NCI-H1694 treated with DMSO at 0.1 percent for 48 hours (cell line): ENCODE measurements at places on chromosomes 7 and 10.

- no peak for DNase-seq
These were observed 26.1 kb downstream of the FAM53B start for GRCh38 chr10:124717911-124718741.

GRCh38 chr10:79025199-79025832 lies 43.5 kb upstream of the ZMIZ1 start:
- peak; percentile 67 for DNase-seq

- no peak for DNase-seq
These were observed 140.1 kb downstream of the ACTR3B start for GRCh38 chr7:152899548-152900109.

- no peak for DNase-seq
These were observed 230.5 kb upstream of the ZNF32 start for GRCh38 chr10:43879162-43879561.

- DNase-seq: no peak
These were observed 12.3 kb downstream of the ZYX start for GRCh38 chr7:143393267-143394041.

DNA sequence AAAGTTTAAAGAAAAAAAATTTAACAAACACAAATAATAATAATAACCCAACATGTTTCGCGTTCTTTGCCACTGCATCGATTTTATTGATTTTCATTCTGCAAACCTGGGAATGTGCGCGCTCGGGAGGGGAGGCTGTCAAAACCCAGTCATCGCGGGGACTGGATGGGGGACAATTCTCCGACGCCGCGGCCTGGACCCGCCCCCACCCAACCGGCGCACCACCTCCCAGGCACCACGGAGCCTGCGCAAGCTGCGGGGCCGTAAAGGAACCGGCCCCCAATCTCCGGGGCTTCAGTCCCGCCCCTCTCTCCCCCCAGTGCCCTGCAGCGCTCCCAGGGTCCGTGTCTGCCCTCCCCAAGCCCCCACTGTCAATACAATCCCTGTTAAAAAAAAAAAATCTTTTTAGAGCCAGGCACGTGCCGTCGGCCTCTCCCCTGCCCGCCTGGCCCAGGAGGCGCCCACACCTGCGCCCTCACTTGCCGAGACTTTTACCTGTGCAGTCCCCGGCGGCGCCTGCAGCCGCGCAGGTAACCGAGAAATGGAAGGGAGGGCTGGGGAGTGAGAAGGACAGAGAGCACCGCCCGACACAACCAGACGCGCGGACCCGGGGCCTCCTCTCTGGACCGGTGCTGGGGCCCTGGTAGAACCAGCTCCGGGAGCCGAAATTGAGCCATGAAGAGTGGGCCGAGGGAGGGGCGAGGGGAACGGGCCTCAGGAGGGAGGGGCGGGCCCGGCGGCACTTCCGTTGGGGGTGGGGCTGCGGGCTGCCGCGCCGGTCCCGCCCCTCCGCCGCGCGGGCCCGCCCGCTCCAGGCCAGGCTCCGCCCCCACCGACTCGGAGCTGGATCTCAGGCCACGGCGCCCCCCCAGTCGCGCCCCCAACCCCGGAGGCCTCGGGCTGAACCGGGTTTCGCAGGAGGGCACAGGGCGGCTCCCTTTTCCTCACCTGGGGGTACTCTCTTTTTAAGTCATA lies 7.6 kb upstream of the ZNF503 start:
- DNase-seq: no peak

DNA sequence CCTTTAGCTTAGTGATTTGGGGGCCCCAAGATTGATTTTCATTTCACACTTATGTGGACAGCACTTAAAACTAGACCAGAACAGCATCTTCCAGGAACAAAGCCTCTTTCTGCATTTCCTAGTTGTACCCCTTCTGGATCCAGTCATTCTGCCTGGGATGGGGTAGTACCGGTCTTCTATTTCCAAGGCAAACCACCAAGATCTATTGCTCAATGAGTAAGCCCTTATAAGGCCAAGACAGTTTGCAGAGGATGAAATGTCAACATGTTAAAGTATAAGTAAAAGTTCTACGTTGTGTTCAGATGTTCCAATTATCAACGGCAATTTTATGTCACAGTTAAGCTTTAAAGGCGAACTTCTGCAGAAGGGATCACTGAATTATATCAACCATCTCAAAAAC lies 106.9 kb upstream of the ZNF746 start:
- no peak for DNase-seq

DNA sequence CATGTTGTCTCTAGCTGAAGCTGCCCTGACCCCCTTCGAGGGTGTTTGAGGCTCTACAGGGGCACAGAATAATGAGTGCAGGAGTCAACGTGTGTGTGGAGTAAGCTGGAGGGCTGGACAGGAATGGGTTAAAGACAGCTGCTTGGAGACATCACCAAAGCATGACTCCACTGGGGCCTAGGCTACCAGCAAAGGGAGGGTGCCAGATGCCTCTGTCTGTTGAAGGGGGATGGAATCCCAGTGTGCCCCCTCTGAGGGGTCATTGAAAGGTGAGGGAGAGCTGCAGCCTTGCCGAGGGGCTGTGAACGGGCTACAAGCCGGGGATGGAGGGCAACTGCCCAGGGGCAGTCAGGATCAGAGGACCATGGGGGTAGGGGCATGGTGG lies 51.7 kb upstream of the PODXL start:
- DNase-seq: peak; percentile 38

- peak; percentile 65 for DNase-seq
These were observed 280.8 kb downstream of the ZEB1 start for GRCh38 chr10:31599626-31600504.

DNA sequence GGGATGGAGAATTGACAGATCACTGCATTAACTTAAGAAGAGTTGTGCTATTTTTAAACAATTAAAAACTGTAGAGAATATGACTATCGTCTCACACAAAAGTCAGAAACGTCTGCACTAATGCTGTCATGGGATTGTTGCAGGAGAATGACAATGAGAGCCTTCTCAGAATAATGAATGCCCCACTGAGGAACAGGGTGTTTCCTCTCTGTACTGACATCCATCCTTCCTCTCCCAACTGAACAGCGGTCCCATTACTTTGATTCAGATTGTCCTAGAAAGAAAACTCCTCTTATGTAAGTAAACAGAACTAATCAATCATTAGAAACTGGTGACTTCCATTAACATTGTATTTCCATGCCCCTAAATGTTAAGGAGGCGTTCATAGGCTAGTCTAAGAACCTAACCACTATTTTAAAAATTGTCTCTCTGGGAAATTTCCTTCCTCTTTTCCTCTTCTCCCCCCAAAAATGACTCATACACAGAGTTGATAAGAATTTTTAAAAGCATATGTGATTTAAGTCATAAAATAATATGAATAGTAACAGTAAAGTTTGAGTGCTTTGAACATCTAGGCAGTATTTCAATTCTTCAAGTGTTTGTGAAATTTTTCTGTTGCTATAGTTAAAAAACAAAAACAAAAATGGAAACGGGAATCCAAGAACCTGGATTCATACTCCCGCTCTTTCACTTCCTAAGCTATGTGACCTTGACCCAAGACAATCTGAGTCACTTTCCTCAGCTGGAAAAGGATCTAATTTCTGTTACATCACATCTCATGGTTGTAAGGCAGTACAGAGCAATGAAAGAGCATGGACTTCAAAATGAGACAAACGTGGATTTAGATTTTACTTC lies 12.7 kb upstream of the MACC1 start:
- DNase-seq: no peak

DNA sequence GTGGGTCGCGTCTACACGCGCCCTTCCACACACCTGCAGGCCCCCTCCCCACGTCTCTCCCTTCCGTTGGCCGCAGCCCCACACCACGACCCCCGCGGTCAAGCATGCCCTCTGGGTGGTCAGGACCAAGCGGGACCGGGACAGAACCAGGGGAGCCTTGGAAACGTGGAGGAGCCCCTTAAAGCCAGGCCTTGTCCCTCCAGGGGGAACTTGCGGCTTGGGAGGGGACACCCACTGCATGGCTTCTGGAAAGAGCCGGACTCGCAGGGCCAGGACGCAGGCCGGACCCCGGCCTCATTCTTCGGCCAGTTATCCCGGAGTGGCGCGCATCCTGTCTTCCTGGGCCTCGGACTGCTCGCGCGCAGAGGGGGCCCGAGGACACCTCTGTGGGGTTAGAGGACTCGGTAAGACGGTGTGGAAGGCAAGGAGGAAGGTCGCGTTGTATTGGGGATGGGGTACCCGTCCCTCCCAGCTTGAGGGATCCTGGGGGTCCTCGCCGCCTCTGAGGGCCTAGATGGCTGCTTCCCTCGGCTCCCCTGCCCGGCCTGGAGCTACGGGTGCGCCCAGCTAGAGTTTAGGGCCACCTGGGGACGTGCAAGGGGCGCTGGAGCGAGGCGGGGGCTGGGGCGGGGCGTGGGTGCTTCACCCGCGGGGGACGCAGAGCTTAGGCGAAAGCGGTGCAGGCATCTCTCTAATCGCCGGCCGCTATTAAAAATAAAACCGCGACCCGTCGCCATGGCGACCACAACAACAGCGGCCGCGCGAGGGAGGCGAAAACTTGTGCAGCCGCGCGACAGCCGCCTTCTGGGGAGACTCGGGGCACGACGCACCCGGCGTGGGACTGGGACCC lies 1.8 kb upstream of the PDGFA start:
- no peak for DNase-seq

- peak; percentile 39 for DNase-seq
These were observed 21.0 kb upstream of the EIF5AL1 start for GRCh38 chr10:79491143-79491835.

DNA sequence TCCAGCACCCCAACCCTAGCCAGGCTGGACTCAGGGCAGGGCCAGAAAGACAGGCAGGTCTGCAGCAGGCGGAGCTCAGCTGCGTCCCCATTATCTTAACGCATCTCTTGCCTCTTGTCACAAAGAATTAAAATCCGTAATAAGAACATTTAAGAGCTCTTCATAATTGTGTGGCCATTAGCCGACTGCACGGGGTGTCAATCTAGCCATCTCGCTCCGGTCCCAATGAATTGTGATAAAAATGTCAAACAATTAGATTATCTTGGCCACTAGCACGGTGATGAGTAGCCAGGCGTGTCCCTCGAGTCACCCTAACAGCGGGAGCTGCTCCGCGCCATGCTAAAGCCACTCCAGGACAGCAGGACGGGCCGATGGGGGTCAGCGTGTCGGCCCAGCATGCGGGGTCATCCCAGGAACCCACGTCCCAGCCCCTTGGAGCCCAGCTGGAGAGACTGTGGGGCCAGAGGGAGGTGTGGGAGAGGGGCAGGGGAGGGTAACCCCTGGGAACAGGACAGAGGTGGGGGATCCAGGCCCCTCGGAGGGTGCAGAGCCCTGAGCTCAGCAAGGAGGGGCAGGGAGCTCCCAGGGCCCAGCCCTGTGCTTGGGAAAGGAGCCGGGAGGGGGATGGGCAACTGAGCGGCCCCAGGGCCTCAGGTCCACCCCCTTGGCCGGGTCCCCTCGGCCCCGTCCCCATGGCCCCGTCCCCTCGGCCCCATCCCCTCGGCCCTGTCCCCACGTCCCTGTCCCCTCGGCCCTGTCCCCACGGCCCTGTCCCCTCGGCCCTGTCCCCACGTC lies 17.7 kb upstream of the NKX6-2 start:
- no peak for DNase-seq

DNA sequence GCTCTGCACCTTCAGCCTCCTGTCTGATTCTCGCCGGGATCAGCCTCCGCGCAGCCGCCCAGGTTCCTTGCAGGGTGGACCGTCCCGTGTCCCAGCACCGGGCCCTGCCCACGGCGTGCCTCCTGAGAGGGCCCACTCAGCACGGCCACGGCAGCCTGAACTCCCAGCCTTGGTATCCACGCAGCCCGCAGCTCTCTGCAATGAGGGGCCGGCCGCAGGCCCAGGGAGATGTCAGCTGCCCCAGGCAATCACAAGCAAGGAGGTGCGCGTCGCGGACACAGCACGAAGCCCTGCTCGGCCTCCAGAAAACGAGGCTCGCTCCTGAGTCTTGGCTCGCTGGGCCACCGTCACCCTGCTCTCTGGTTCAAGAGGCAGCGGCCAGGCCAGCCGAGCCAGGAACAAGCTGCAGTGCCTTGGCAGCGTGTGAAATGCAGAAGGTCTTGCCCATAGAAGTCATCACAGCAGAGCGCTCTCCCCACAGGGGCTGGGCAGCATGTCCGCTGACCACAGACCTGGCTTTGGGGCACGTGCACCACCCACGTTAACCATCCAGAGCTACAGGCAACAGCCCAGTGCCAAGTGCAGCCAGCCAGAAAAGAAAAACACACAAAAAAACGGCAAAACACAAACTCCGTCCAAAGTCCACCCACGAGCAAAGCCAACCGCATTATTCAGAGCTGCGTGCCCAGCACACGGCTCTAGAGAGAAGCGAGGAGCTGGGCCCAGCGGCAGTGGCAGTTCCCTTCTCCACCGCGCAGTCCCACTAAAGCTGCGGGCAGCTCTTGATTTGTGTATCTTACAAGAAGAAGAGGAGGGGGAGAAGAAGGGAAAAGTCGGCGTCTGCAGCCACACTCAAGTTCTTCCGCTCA lies 13.9 kb downstream of the GPER1 start:
- DNase-seq: no peak

- no peak for DNase-seq
These were observed 15.2 kb downstream of the RAB11FIP2 start for GRCh38 chr10:118031351-118032075.

DNA sequence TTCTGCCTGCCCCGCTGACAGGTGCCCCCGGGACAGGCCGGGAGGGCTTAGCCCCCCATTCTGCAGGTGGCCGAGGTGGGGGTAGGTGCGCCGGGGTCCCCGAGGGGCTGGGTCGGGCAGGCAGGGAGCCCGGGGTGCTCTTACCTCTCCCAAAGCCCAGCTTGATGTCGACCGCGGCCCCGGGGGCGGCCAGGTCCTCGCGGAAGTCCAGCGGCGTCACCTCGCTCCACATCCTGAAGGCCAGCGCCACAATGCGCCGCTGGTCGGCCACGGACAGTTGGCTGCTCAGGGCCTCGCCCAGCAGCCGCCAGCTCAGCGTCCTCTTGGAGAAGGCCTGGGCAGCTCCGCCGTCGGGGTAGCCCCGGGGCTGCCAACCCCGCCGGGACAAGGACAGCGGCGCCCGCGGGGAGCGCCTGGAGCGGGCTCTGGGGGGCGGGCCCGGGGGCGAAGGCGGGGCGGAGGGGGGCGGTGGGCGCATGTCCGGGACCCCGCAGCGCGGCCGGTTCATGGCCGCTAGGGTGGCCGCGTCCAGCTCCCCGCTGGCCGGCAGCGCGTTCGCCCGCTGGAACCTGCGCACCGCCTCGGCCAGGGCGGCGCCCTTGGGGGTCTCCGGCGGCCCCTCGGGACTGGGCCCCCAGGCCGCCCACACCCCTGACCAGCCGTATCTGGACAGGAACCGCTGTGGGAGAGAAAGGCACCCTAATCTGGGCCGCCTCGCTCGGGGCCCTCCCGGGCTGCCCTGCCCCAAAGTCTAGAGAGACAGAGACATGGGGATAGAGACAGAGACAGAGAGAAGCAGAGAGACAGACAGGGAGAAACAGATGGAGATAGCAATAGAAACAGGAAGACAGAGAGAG lies 1.7 kb downstream of the MMP21 start:
- DNase-seq: no peak

DNA sequence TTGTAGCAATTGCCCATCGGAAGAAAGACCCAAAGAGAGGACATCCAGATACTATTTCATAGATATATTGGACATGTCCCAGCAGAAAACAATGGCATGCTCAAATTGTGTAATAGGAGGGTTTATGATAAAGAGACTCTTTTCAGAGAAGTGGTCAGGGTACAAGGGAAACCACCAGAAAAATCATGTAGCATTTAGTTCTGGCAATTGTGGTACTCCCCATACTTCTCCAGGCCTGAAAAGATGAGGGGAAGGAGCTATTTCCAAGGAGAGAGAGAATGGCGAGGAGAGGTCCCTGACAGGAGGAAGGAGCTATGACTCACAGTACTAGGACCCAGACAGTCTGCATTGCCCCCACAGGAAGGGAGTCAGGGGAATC lies 68.4 kb upstream of the ADO start:
- DNase-seq: no peak

GRCh38 chr7:112404321-112404720 lies 45.9 kb upstream of the IFRD1 start:
- DNase-seq: no peak

GRCh38 chr10:49651039-49651835 lies 28.2 kb upstream of the C10orf53 start:
- DNase-seq: no peak
